ENCODE measurements at places on chromosomes 5 and 9.

- no peak for DNase-seq
Measured at GRCh38 chr9:108136656-108137055, 647.1 kb upstream of the KLF4 start.

- DNase-seq, result no peak
Measured at GRCh38 chr5:113057557-113057984, 81.0 kb downstream of the DCP2 start.

GRCh38 chr9:34179213-34180136 is 632 bp downstream of the UBAP1 start:
- no peak for DNase-seq

GRCh38 chr5:95786821-95787418 is 35.6 kb downstream of the GLRX start:
- no peak for DNase-seq

GRCh38 chr5:54080831-54081230 is 229.5 kb downstream of the ARL15 start:
- no peak for DNase-seq

GRCh38 chr9:426976-427375 is 212.3 kb downstream of the DOCK8 start:
- no peak for DNase-seq

DNA sequence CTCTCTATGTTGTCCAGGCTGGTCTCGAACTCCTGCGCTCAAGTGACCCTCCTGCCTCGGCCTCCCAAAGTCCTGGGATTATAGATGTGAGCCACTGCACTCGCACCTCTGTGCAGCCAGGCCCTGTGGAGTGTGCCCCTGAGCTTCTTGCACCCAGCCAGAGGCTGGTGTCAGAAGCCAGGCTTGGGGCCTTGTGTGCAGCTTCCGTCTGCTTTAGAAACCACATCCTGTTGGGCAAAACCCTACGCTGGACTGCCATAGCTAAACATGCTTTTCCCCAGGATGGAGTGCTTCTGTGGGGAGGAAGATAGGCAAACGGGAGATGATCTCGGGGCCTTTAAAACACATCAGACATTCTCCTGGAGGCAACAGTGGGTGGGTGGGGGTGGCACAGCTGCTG is 40.1 kb downstream of the PRRT1B start:
- peak; percentile 13 for DNase-seq

DNA sequence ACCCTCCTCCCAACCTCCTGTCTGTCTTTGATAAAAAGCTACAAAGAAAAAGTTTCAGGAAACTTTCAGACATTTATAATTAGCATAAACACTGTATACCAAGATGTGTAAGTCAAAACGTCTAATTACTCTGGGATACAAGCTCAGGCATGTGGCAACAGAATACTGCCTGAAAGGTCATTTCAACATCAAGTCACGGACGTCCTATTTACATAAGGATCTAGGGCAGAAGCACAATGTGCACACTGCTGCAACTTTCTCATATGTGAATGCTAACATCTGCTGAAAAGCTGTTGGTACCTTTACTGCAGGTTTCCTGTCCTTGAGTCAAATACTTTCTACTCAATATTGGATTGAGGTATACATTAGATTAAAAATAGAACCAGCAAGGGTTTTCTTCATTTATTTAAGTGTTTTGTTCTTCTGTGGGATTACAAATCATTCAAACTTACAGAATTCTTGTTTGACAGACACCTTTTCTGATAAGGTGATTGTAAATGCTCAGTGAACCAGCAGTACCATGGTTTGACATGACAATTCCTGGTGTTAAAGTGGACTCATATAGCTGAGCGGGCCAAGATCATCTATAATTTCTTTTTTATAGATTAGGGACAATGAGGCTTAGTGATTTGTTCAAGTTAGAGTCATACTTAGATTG is 36.8 kb downstream of the ELL2 start:
- DNase-seq, result no peak

DNA sequence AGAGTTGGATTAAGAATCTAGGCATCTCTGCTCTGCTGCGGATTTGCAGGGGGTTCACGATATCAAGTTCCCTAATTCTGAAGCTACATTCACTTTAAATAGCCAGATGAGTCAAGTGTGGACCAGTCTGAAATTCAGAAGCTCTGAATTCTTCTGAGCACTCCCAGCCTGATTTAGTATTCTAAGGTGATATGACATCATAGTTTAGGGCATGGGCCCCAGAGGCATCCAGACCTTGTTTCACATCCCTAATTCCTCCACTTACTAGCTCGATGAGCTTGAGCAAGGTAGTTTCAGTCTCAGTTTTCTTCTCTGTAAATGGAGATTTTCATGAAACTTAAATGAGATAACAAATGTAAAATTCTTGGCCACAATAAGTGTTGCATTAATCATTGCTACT is 65.2 kb downstream of the TMEM167A start:
- DNase-seq, result no peak

DNA sequence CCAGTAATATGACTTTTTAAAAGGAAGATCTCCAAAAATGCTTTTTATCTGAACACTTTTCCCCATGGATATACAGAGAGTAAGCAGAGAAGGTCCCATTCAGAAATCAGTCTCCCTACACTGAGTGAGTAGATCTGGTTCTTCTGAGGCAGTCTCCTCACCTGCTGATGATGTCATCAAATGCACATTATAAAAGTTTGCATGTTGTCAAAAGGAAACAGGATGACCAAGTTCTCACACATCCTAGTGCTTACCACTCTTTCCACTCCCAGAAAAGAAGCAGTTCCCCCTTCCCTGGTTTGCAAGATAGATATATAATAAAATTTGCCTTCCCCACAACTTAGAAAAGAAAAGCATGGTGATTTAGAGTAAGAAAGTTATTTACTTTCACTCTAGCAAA is 180.5 kb downstream of the RAB3C start:
- no peak for DNase-seq

GRCh38 chr5:10601246-10602030 is 37.6 kb downstream of the ANKRD33B start:
- DNase-seq, result no peak

DNA sequence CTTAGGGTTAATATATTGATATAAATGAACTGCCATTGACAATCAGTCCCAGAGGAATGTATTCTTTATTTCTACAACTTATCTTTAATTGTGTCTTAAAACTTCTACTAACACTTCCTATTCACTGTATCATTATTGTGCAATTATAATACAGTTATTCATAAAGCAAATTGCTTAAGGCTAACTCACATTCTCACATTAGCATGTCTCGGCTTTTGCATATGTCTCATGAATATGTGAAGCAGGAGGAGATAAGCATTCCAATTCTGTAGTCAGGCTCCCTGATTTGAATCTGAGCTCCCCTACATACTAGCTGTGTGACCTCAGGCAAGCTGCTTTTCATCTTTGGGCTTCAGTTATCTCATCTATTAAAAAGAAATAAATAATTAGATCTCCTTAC is 45.4 kb downstream of the PLGRKT start:
- no peak for DNase-seq

DNA sequence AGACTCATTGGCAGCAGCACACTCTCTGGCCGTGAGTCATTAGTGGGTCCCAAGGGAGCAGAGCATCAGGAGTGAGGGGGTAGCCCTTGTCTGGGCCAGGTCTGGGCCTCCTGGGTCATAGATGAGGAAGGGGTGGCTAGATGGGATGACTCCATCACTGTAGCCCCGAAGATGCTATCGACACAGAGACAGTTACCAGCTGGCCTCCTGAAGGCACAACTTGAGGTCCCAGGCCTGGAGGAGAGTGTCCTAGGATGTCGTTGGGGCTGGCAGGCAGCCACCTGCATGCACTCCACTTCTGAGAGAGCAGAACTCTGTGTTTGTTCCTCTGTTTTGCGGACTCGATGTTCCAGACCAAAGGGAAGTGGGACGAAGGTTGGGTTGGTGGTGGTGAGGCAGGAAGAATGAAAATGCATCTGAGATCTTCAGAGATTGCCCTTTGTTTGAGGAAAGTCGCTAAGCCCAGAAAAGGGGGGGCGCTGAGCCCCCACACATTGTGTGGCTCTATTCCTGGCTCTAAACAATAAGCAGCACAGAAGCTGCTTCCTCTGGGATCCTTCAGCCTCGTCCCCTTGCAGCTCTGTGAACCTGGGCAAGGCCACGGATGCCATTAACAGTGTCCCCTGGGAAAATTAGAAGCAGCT is 4.7 kb downstream of the BTNL9 start:
- DNase-seq, result no peak

- no peak for DNase-seq
Measured at GRCh38 chr9:128412120-128412790, 8.4 kb upstream of the CERCAM start.

DNA sequence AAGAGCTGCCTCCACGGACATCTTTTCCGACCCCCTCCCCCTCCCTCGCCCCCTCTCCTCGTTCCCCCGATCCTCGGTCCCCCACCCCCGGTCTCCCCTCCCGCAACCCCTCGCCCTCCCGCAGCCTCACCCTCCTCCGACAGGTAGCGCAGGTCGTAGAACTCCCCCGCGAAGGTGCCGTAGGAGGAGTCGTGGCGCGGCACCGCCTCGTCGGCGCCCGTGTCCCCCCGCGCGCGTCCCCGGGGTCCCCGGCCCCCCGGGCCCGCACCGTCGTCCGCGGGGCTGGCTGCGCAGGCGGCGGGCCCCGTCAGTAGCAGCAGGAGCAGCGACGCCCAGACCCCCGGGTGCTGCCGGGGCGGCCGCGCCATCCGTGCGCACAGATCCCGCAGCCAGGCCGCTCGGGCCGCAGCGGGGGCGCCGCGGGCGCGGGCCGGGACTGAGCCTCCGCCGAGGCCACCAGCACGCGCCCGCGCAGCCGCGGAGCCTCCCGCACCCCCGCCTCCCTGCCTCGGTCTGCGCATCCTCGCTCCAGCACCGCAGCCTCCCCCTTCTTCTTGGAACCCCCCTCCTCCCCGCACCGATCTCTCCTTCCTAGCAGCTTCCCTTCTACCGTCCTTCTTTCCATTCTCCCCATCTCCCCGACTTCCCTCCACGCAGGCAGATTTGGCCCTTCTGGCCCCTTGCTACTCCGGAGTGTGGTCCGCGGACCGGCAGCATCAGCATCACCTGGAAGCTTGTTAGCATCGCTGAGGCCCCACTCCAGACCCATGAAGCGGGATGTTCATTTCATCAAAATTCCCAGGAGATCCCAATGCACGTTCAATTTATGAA is at the start of gene FRRS1L:
TSS of gene FRRS1L (minus strand) at position 479 of the 831 bp plus-strand sequence. CDS start at position 368, 111 bp downstream.
- DNase-seq, result no peak
